Putamen (tissue), 1 donor: ENCODE measurements at places on chromosomes 12 and 14.

GRCh38 chr12:10160617-10161385 lies 11.1 kb downstream of the OLR1 start:
- no peak for DNase-seq

- DNase-seq: no peak
Measured at GRCh38 chr14:60845523-60845922, 111.0 kb downstream of the MNAT1 start.

DNA sequence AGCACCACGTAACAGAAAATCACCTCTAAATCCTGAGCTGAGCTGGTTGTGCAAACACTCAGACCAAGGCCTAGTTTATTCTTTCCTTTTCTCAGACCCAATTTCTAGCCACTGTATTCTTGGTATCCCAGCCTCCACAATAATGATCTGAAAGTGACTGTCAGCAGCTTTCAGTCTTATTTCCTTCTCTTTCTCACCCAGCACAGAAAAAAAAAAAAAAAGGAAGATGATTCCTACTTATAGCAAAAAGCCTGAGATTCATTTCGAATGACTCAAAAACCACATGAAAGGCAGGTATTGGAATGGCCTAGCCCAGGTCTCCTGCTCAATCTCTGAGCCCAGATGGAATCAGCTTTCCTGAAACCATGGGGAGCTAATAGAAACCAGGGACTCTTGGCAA lies 298.6 kb upstream of the PPFIA2 start:
- no peak for DNase-seq

DNA sequence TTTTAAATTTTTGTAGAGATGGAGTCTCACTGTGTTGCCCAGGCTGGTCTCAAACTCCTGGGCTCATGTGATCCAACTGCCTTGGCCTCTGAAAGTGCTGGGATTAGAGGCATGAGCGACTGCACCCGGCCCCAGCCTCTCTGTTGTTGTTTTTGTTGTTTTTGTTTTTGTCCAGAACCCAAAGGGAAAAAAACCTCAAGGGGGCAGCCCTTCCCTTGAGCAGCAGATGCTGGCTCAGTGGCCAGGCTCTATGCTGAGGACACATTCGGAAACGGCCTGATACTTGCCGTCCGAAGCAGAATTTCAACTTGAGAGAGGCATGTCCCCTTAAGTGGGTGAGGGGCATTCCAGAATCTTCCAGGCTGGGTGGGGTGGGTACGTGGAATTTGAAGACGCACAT lies 6.7 kb downstream of the MVK start:
- DNase-seq: no peak

GRCh38 chr14:82999802-83000201 lies 1466.1 kb upstream of the SEL1L start:
- DNase-seq: no peak

DNA sequence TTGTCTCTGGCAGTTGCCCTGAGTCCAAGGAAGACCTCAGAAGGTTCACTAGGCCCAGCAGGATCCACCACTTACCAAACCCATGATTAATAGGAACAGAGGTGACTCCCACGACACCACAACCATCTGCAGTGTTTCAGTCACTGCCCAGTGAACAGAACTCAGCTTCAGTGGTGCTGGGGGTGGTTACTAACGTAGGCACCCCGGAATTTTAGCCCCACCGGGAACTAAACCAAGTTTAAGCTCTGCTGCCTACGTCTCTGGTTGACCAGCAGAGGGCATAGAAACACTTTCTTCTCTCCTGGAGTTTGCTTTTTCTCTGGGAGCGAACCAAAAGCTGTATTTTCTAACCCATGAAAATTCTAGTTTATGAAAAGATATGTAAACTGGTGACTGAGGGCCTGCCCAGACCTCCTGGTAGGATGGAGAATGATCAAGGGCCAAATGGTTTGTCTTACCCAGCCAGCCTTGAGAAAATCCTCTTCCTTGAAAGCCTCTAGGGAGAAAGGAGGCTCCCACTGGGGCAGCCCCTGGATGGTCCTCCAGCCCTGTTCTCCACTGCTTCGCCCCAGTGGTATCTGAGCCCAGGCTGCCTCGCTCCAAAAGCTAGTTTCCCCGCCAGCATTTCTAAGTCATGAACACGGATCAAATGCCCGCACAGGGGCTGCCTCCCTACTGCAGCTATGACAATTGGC lies 379.8 kb downstream of the DPF3 start:
- DNase-seq: no peak

DNA sequence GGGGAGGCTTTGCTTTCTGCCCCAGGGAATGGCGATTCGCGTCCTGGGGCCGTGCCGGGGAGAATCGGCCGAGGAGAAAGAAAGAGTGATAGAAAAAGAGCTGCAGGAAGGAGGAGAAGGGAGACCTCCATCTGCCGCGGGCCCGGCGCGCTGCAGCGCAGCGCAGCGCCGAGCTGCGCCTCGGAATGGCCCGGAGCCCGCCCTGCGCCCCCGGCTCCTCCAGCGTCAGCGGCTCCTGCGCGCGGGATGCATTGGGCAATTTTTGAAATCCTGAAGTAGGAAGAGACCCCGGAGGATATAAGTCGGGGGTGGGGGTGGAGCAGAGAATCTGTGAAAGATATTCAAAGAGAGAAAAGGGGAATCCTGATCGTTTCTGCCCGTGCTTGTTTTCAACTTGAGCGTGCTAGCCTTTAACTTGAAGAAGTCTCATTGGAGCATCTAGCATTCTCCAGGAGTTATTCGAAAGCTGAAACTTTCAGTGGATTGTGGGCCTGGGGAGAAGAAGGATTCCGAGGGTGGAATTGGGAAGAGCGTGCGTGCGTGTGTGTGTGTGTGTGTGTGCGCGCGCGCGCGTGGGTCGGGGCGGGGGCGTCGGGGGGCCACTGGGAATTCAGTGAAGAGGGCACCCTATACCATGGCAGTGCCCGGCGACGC lies 441 bp downstream of the PDE3A start:
- peak; percentile 7 for DNase-seq

GRCh38 chr12:3947781-3948180 lies 74.6 kb upstream of the PARP11 start:
- DNase-seq: no peak

GRCh38 chr12:27552235-27552634 lies 28.2 kb downstream of the PPFIBP1 start:
- peak; percentile 52 for DNase-seq

GRCh38 chr12:11714626-11715025 lies 65.2 kb downstream of the ETV6 start:
- no peak for DNase-seq

DNA sequence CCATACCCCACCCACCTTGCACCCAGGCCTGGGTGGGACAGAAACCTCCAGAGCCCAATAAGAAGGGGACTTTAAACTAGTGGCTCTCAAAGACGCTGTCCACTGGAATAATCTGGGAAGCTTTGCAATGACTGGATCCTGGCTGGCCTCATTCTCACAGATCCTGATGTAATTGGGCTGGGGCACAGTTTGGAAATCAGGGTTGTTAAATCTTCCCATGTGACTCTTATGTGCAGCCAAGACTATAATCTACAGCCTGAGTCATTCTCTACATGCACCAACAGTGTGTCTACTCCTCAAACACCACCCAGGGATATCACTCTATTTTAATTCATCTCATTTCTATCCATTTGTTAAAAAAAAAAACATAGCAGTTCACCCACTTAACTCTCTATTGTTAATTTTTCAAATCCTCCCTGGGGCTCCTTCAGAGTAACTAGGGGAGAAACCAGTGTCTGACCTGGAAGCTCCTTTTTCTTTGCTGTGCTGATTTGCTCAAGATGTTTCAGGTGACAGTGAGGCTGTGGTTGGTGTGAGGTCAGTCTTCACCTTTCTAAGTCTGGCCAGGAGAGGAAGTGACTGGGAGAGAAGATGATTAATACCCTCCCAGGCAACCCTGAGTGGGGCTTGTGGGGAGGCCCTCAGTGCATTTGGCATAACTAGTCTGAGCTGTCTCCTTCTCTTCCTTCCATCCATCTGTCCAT lies 211.6 kb upstream of the SFSWAP start:
- no peak for DNase-seq

GRCh38 chr12:106343214-106343528 lies 14.4 kb upstream of the POLR3B start:
- DNase-seq: no peak

GRCh38 chr14:57493467-57494181 lies at the start of gene CCDC198:
TSS of gene CCDC198 (minus strand) at chr14:57493857. CDS start at chr14:57493715, 142 bp downstream.
- no peak for DNase-seq

- DNase-seq: no peak
Measured at GRCh38 chr12:480831-481816, 21.4 kb downstream of the B4GALNT3 start.

GRCh38 chr14:85445151-85445795 lies 84.7 kb upstream of the FLRT2 start:
- DNase-seq: no peak

- no peak for DNase-seq
Measured at GRCh38 chr12:23686095-23686494, 263.4 kb downstream of the SOX5 start.

DNA sequence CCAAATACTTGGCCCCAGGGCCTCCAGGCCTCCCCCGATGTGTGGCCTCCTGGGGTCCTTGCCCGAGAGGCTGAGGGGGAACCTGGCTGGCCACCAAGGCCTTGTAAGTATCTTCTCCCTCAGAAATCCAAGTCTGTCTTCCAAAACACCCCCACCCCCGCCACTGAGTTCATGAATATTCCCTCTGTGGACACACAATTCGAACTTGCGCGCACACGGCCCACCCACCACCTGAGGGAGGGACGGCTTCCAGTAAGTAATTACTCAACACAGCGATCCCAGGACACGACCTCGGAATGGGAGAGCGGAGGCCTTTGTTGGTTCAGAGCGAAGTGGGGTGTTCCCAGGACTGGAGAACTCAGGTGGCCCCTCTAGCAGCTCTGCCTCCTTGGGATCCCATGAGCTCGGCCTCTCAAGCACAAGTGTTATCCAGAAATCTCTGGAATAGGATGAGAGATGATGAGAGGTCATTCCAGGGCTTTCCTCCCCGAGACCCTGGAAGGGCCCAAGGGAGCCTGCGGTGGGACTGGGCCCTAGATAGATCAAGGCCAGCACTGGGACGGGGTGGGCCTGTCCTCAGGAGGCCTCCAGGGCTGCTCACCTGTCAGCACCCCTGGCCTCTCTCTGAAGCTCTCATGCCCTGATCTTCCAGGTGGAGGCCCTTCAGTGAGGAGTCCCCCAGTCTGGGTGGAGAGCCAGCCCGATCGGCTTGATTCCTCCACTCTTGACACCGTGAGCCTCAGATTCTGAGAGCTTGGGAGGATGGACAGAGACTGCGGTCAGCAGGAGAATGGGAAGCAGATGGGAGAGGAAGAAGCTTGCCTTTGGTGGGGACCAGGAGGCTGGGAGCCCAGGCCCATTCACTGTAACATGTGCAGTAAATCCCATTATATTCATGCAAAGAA lies 219.0 kb upstream of the RTL1 start:
- DNase-seq: no peak

DNA sequence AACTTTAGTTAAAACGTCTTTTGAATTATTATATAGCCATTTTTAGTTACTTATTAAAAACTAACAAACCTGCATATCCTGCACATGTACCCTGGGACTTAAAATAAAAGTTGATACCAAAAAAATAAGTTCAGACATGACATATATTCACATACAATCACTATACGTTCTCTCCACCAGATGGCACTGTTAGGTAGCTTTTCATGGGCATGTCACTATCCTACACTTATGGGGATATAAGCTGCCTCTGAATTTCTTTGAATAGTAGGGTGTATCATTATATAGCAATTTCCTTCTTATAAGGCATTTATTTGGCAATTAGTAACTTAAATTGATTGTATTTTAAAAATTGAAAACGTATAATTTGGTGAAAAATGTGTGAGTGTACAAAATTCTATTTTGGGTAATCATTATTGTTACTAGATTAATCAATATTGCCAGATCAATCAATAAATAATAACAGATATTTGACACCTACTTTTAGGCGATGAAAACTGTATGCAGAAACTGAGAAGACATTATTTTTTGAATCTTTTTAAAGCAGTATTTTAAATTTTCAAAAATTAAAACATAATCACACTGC lies 31.8 kb upstream of the OR10A7 start:
- DNase-seq: peak; percentile 65

- no peak for DNase-seq
Measured at GRCh38 chr12:67452119-67452805, 183.1 kb downstream of the CAND1 start.

DNA sequence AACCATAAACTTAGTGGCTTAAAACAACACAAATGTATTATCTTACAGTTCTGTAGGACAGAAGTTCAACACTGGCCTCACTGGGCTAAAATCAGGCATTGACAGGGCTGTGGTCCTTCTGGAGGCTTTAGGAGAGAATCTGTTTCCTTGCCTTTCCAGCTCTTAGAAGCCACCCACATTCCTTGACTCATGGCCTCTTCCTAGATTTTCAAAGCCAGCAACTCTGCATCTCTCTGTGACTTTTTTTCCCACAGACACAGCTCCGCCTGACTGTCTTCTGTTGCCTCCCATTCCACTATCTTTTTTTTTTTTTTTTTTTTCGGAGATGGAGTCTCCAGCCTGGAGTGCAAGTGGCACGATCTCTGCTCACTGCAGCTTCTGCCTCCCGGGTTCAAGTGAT lies 11.8 kb upstream of the NFATC4 start:
- no peak for DNase-seq

GRCh38 chr12:29783773-29784666 lies at the start of gene TMTC1:
TSS of gene TMTC1 (minus strand) at chr12:29783942. CDS start at chr12:29783751, 191 bp downstream.
- DNase-seq: peak; percentile 62

DNA sequence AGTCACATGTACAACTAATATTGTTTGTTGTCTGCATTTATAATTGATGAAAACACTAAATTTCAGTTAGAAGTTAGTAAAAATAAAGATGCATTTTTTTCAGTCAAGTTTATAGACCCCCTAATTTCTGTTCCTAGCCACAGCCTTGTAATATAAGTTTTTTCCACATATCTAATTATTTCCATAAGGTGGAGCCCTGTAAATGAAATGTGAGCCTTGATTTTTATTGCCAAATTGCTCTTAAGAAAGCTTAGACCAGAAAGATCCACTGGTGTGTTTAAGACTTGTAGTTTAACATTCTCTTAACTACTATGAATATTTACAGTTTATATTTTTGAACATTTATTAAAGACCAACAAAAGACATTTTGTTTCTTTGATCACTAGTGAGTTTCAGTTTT lies 322.1 kb upstream of the RGS6 start:
- no peak for DNase-seq

GRCh38 chr14:67569011-67569650 lies 30.9 kb downstream of the PIGH start:
- DNase-seq: no peak

- no peak for DNase-seq
Measured at GRCh38 chr14:24409956-24410355, 11.2 kb downstream of the NYNRIN start.

- DNase-seq: no peak
Measured at GRCh38 chr12:104354868-104355570, 51.5 kb downstream of the EID3 start.

DNA sequence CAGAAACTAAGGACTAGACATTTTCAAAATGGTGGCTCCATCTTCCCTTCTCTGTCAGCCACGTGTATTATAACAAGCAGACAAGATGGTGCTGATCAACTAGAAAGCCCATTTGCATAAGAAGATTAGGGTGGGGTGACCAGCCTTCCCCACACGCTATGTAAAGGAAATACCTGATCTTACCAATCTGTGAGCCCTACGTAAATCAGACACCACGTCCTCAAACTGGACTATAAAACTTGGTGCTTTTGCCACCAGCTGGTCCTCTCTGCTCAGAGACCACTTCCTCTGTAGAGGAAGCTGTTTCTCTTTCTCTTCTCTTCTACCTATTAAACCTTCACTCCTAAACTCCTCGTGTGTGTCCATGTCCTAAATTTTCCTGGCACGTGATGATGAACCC lies 101.1 kb upstream of the PLEKHG7 start:
- no peak for DNase-seq
